ENCODE measurements at places on chromosomes 7 and 10.

- no peak for ATAC-seq
Observed at GRCh38 chr7:97270280-97270679, 152.8 kb downstream of the SDHAF3 start.

DNA sequence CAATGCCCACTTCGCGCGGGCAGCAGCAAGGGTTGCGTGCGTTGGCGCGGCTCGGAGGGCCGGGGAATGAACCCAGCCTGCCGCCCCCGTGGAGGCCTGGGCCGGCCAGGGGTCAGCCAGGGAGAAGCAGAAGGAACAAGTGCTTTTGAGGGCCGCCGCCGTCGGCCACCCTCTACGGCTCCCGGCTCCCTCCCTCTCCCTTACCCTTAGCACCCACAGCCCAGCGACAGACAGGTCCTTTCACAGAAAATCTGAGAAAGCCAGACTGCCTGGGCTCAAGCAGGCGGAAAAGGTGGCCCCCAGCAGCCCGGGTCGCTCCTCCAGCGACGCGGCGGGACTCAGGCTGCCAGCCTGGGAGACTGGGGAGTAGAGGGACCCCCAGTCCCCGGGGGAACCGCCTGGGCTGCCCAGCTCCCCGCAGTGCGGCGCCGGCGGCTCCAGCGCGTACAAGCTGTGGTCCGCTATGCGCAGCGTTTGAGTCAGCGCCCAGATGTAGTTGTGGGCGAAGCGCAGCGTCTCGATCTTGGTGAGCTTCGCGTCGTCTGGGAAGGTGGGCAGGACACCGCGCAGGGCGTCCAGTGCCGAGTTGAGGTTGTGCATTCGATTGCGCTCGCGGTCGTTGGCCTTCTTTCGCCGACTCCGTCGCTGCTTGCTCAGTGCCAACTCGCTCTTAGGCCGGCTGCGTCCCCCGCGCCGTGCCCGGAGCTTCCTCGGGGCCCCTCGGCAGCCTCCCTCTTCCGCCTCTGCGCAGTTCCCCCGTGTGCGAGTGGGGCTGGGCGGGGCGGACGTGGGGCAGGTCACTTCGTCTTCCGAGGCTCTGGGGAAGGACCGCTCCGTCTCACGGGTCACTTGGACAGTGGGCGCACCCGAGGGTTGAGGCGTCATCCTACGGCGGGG is 815 bp downstream of the NEUROG3 start:
- ATAC-seq: no peak

GRCh38 chr7:36794689-36795088 is 70.4 kb upstream of the AOAH start:
- no peak for ATAC-seq

DNA sequence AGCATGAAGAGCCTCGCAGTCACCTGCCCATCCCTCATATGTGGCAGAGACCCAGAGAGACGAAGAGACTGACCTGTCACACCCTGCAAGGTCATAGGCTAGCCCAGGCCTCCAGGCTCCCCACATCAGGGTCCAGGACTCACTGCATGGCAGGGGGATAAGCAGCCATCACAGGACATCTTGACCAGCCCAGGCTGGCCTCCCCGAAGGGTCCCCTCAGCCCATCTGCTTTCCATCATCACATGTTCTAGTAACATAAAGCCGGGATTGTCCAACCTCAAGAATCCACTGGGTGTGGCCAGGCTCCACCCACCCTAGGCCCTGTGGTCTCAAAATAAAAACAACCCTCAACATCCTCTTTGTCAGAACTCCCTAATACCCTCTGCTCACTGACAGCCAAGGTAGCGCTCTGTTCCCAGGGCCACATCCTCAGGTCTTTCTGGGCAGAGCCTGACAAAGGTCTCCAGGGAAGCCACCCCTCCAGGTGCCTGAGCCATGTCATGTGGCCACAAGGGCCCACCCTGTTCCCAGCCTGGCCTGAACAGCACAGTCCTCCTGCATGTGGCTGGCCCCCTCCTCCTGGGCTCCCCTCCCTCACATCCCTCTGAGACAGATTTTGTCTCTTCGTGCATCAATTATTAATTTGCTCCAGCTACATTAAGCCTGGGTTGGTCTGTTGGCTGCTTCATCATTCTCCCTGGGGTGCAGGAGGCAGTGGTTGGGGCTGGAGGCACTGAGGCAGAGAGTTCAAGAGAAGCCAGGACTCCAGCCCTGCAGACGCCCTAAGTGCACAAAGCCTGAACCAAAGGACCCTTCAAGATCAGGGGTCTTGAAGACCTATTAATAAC is 131.8 kb upstream of the UNC5B start:
- ATAC-seq: no peak

DNA sequence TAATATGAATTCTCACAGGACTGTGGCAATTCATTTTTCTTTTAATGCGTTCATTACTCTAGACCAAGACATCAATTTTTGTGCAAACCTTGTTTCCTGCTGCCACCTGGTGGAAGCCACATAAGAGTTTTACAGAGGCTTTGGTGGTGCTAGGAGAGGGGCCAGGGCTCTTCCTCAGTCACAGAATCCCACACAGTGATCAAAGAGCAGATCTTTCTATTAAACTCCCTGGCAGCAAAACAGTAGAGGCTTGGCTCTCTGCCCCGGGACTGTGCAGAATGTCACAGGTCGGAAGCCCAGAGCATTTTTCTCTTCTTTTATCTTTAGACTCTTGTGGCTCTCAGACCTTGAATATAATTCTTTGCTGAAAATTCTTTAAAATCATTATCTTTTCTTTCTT is 506.4 kb upstream of the C7orf33 start:
- ATAC-seq: no peak

DNA sequence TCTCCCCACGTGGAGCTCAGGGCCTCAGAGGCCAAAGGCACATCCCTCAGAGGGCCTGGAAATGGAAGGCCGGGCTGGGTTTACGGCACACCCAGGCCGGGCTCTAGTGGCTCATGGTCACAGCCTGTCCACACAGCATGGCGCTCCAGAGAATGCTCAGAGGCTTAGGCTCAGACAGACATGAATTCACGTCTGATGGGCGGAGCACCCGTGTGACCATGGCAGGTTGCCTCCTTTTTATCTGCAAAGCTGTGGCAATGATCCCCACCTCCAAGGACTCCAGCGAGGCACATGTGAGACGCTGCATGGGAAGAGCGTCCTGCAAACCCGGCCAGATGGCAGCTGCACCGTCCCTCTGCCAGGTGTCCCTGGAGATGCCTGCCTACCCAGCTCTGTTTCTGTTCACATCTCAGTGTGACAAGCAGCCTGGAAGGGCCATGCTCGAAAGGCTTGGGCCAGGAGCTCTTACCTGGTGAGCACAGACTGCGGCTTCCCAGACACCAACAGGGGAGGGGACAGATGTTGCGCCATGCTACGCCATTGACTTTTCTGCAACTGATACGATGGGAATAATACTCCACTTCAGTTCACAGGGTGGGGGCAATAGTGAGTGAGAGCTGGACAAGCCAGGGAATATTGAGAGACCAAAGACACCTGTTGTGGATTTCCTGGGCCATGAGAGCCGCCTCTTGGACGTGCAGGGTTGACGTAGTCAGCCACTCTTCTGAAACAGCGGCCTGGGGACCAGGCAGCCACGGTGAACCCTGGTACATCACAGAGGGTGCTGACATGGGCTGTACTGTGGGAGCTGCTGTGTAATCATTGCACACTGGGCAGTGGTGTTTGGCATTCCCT is 34.4 kb upstream of the FAM20C start:
- no peak for ATAC-seq

GRCh38 chr10:1362589-1363445 is 306.6 kb downstream of the WDR37 start:
- ATAC-seq: no peak

DNA sequence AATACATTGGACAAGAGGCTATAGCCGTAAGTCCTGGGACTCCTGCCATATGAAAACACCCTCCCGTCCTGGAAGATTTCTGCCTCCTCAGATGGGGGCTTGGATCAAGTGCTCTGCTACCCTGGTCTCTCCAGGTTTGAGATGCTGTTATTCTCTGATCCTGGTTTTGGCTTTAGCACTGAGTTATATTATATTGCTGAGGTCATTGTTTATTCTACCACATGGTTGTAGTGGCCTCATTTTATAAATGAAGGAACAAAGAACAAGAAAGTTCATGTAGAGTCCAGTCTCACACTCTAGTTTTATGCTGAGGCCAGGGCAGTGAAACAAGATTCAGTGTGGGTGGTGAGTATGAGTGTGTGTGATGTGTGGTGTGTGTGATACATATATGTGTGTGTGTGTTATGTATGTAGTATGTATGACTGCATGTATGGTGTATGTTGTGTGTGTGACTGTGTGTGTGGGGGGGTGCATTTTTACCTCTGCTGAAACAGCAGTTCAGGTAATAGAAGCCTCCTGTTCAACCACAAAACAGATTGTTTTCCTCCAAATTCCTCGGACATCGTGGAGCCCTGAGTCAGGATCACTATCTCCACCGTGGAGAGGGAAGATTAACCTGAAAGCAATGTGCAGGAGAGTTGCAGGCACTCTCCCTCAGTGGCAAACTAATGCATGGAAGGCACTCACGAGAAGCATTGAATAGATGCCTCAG is 80.7 kb downstream of the C7orf25 start:
- ATAC-seq: no peak

Data from esophagus mucosa (tissue), 1 donor.